ENCODE measurements at places on chromosomes 5 and 9.

DNA sequence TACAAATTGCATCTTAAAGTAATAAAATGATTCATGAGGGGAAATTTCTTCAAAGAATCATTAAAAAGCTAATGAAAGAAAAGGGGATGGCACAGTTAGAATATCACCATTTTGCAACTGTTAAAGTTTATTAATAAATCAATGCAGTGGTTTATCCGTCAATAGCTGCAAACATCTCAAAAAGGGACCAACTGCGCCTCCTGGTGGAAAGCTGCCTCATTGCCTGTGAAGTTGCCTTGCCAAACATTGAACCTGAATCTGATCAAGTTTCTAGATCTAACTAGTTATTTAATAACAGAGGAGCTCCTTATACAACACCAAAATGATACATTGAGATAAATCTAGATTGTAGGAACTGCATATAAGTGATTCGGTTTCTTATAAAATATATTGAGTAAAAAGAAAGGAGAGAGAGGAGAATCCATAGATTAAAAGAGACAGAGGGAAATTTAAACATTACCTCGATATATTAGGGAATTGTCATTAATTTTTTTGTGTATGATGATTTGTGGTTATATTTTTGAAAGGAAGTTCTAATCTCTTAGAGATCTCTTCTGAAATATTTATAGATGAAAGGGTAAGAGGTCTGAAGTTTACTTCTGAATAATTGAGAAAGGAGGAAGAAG is 6.9 kb upstream of the NDUFB6 start:
- peak; percentile 84 for DNase-seq

GRCh38 chr9:13941714-13942113 is 372.2 kb downstream of the NFIB start:
- DNase-seq, result no peak

GRCh38 chr9:93902051-93902779 is 52.9 kb downstream of the BARX1 start:
- no peak for DNase-seq

- no peak for DNase-seq
Observed at GRCh38 chr9:14103115-14103514, 210.8 kb downstream of the NFIB start.

DNA sequence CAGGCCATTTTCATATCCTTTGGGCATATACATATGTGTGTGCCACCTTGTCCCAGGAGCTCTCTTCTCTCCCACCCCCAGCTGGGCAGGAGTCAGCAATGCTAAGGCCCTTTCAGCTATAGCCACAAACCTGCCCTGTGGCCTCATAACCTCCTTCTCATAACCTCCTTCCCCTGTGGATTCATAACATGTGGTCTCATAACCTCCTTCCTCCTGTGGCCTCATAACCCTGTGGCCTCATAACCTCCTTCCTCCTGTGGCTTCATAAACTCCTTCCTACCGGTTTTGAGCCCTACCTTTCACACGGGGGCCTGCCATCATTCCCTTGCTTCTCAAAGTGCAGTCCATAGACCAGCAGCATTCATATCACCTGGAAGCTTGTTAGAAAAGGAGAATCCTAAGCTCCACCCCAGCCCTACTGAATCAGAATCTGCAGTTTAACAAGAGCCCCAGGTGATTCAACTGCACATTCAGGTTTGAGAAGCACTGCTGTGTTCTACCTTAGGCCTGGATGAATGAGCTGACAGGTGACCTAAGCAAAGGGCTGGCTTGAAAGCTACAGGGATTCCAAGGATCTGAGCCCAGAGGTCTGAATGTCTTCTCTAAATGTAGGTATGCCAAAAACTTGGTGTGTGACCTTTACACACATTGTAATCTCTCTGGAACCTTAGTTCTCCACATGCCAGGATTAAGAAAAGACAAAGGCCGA is 41.9 kb upstream of the PLPP6 start:
- no peak for DNase-seq

- peak; percentile 36 for DNase-seq
Observed at GRCh38 chr9:105842023-105842644, 147.8 kb downstream of the TMEM38B start.

DNA sequence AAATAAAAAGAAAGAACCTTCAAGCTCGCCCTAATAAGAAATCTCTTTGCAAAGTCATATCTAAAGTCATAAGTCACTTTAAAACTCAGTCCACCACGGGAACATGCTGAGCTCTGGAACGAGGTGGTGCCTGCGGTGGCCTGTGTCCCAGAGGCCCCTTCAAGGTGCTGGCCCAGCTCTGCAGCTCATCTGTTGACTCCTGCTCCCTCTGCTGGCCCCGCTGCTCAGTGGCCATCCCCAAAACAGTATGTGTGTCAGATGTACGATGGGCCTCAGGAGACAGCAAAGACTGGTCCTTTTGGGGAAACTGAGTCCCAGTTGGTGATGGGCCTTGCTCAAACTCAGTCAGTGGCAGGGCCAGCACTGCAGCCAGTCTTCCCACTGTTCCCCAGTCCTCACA is 22.8 kb upstream of the FOXB2 start:
- peak; percentile 21 for DNase-seq

- DNase-seq, result peak; percentile 14
Observed at GRCh38 chr5:80406980-80407734, 707 bp upstream of the ZFYVE16 start.

DNA sequence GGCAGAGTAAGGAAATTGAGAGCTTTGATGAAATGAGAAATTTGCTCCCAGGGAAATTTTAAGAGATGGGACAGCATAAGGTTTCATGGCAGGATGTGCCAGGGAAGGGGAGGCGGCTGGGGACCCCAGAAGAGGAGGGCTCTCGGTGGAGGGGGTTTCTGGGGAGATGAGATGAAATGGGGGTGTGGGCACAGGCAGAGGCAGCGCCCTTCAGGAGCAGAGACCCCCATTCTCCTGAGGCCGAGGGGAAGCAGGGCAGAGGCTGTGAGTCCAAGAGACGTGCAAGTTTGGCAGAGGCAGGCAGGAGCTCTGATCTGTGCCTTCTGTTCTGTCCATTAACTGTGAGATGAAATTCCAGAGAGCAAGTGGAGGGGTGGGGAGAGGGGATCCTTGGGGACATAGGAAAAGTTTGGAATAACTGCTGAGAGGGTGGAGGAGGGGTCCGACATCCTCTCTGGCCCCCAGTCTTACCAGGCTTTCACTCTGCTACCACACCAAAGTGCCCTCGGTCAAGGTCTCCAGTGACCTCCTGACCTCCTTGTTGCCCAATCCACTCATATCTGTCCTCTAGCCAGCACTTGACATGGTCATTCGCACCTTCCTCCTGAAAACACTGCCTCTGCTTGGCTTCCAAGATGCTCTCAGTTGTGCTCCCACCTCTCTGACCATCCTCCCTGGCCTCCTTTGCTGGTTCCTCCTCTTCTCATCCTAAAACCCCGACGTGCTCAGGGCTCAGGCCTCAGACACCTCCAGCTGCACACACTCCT is 108.1 kb upstream of the MVB12B start:
- no peak for DNase-seq

- DNase-seq, result no peak
Observed at GRCh38 chr5:102106599-102106998, 189.5 kb downstream of the SLCO4C1 start.

DNA sequence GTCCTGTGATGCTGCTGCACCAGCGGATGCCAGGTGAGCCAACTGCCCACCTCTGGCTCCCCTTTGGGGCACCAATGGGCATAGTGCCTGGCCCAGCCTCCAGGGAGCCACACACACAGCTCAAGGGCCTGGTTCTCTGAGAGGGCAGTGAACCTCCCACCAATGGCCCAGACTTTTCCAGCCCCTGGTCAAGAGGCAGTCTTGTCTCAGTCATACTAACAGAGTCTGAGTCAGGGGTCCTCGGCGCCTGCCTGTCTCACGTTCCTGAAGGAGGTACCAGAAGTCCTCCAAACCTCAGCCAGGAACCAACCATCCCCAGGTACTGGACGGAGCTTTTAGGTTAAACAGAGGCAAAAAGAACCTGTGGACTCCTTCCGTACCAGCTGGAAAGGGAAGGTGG is 121.1 kb downstream of the C5orf15 start:
- DNase-seq, result no peak

GRCh38 chr5:178326374-178326715 is 93.7 kb upstream of the PHYKPL start:
- no peak for DNase-seq

DNA sequence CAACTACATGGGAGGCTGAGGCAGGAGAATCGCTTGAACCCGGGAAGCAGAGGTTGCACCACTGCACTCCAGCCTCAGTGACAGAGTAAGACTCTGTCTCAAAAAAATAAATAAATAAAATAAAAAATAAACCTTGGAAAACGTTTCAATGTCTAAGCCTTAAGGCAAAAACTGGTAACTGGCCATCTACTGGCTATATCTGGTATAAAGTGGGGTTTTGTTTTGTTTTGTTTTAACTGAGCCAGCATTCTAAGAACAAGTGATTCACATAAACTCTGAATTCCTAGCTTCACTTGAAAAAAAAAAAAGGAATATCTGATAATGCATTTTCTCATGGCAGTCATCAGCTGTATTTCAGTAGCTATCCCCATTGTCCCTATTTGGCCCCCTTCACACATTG is 126.1 kb upstream of the EFNA5 start:
- DNase-seq, result no peak

GRCh38 chr5:136853971-136854370 is 488.6 kb upstream of the TRPC7 start:
- no peak for DNase-seq

DNA sequence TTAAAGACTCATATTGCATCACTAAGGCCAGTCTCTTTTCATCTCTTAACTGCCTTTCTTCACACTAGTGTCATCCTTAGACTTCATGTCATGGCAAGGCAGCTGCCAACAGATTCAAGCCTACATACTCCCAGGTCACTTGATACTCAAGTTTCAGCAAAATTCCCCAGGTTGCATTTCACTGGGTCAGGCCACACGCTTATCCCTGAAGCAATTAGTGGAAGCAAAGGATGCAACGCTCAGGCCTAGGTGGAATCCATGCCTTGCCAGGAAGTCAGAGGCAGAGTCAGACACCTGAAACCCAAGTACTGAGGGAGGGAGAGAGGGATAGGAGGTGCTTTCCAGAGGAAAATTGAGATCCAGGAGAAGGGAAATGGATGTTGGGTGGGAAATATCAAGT is 28.9 kb downstream of the YIPF5 start:
- no peak for DNase-seq

- DNase-seq, result no peak
Observed at GRCh38 chr9:354453-354852, 139.8 kb downstream of the DOCK8 start.

DNA sequence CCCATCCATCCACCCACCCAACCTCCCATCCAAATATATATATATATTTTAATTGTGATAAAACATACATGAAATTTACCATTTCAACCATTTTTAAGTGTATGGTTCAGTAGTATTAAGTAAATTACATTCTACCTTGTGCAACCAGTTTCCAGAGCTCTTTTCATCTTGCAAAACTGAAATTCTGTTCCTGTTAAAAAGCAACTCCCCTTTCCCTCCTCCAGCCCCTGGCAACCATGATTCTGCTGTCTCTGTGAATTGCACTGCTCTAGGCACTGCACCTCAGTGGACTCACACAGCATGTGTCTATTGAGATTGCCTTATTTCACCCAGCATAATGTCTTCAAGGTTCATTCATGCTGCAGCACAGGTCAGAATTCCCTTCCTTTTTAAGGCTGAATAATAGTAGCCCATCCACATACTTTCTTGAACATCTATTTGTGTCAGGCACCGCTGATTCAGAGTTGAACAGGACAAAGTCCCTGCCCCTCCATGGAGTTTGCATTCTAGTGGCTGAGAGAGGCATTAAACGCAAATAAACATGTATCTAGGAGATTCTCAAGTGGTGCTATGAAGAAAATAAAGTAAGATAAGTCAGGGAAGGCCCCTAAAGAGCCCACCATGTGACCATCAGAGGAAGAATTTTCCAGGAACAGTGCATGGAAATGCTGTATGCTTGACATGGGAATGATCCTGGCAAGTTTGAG is 24.0 kb downstream of the CSF1R start:
- no peak for DNase-seq

GRCh38 chr5:81696418-81697397 is 54.2 kb downstream of the SSBP2 start:
- no peak for DNase-seq

GRCh38 chr9:87427851-87428506 is 69.7 kb upstream of the DAPK1 start:
- no peak for DNase-seq

GRCh38 chr5:135140446-135141204 is 106.6 kb upstream of the PITX1 start:
- DNase-seq, result no peak

DNA sequence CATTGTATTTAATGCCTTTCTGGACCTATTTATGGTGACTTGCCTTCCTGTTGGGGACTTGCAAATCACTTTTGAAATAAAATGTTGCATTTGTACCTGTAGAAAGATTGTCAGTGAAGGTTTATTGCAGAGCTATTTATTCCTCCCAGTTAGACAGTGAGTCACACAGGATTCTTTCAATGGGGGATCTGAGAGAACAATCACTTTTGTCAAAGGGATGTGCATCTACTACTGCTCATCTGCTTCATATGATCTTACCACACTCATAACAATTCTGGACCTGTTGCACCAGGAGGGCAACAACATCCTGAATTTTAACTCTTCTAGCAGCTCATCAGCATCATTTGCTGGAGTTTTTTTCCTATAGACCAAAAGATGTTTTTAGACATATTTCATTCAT is 66.8 kb downstream of the FBXL7 start:
- no peak for DNase-seq

DNA sequence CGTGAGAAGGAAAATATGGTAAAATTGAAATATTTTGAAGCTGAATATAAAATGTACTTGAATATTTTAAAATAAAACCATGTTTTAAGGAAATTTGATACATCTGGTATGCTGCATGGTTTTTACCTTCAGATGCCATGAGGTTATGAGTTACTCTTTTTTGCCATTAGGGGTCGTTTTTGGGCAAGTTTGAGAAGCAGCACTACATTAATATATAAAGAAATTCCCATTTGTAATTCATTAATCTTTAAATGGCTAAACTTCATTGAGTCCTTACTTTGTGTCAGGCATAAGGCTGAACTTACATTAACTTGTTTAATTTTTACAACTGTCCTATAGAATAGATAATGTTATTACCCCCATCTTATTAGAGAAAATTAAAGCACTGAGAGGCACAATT is 152.3 kb downstream of the KDM4C start:
- DNase-seq, result no peak

DNA sequence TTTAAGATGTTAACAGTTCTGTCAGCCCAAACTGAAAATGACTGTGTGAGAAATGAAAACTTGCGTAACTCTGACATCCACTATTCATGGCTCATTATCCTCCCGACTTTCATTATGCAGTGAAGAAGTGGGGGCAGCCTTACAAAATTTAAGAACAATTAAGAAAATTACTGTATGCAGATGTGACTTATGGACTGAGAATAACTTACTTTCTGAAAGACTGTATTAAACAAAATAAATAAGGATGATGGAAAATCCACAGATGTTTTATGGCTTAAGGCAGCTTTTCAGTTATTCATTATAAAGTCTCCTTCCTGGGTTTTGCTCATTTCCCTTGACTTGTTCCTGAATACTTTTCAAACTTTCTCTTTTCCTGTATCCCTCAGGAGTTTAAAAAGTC is 55.2 kb downstream of the GRIN3A start:
- no peak for DNase-seq

DNA sequence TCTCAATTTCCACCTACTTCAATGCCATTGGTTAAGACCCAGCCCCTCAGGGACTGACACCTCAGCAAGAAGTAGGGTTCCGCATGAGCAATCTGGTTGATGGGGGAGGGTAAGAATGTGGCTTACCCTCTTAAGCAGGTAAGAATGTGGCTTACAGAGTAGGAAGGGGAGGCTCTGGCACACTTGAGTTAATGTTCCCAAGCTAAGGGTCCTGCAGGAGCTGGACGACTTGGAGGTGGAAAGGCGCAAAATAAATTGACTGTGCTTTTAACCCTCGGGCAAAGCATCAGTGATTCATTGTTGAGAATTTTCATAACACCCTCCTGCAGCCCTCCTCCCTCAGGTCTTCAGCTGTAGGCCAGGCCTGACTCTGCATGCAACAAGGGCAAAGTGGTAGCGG is 24.9 kb upstream of the ADRA1B start:
- DNase-seq, result no peak

All from activated CD4-positive, alpha-beta T cell treated with anti-CD3 and anti-CD28 coated beads for 48 hours (primary cell).